ENCODE measurements at places on chromosomes 2 and 18.

DNA sequence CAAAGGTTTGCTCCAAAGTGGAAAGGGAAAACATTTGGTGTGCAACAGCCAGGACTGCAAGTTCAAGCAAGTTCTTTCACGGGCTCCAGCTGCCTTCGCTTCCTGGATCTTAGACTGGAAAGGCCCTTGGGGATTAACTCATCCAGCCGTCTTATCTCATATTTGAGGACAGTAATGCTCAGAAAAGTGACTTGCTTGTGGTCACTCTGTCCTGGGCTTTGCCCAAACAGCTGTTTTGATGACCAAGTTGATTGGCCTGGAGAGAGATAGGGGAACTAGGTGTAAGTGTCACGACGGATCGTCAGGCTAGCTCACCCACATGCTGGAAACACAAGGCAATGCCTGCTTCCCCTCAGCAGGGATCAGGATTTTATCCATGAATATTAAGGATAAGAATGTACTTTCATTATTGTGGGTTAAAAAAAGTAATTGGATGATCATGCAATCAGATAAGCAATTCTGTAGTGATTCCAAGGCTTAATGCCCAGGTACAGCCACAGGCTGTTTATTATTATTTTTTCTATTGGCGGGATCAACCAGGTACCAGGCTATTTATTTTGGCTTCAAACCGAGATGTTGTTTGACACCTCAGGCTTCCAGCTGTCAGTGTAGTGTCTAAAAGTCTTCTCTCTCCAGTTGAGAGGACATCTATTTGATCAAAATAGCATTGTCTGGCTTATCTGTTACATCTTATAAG is 162.5 kb upstream of the EPAS1 start:
- no peak for DNase-seq

- DNase-seq, result no peak
Observed at GRCh38 chr2:163341426-163341825, 394.4 kb downstream of the FIGN start.

- no peak for DNase-seq
Observed at GRCh38 chr2:84846741-84847142, 34.1 kb downstream of the TRABD2A start.

GRCh38 chr2:86633155-86633651 is 9.5 kb upstream of the RNF103 start:
- DNase-seq, result no peak

DNA sequence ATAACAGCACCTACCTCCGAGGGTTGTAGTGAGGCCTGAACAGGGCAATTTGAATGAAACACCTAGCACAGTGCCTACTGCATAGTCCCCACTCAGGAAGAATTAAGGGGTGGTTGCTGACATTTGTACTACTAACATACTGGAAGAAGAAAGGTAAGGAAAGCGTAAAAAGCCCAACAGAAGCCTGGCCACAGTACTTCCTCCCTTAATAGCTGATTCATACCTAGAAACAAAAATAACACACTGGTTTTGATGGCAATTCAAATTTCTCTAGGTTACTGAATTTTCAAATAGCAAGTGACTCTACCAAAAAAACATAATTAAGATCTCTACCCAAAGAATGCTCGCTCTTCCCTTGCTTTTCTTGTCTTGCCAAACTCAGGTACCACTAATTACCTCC is 16.2 kb downstream of the SUCLG1 start:
- no peak for DNase-seq

Data from H9 (cell line).